Activated CD8-positive, alpha-beta memory T cell treated with anti-CD3 and anti-CD28 coated beads for 48 hours (primary cell): ENCODE measurements at places on chromosomes 16 and 17.

DNA sequence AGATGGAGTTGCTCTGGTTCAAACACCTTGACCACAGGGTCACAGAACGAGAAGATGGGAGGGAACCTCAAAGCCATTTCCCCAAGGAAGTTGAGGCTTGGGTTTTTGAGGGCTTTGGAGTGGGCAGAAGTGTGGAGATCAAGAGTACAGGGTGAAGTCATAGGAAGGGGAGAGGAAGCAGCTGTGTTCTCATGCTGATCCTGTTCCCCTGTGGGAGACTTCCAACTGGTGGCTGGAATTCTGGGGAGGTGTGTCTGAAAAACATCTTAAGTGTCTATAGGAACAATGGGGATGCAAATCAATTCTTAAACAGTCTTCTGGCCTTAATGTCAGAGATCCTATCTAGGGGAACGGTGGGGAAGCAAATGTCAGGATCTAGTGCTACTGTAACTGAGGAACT, 38.8 kb upstream of the HSBP1 start:
- DNase-seq: no peak

GRCh38 chr17:41717408-41718286, 5.5 kb downstream of the GAST start:
- no peak for DNase-seq

GRCh38 chr16:64679976-64680690, 441.7 kb downstream of the CDH11 start:
- DNase-seq: no peak

- no peak for DNase-seq
These were observed 47.4 kb upstream of the PLCG2 start for GRCh38 chr16:81731649-81732048.

- DNase-seq: no peak
These were observed 7.9 kb upstream of the BAIAP2 start for GRCh38 chr17:81027038-81027437.

GRCh38 chr17:944266-944826, 35.2 kb downstream of the NXN start:
- no peak for DNase-seq

- no peak for DNase-seq
These were observed 7.7 kb upstream of the KRT38 start for GRCh38 chr17:41448506-41448905.

- DNase-seq: no peak
These were observed 60.9 kb downstream of the XYLT1 start for GRCh38 chr16:17409894-17410293.

GRCh38 chr17:80968602-80969029, 23.0 kb upstream of the CHMP6 start:
- no peak for DNase-seq

DNA sequence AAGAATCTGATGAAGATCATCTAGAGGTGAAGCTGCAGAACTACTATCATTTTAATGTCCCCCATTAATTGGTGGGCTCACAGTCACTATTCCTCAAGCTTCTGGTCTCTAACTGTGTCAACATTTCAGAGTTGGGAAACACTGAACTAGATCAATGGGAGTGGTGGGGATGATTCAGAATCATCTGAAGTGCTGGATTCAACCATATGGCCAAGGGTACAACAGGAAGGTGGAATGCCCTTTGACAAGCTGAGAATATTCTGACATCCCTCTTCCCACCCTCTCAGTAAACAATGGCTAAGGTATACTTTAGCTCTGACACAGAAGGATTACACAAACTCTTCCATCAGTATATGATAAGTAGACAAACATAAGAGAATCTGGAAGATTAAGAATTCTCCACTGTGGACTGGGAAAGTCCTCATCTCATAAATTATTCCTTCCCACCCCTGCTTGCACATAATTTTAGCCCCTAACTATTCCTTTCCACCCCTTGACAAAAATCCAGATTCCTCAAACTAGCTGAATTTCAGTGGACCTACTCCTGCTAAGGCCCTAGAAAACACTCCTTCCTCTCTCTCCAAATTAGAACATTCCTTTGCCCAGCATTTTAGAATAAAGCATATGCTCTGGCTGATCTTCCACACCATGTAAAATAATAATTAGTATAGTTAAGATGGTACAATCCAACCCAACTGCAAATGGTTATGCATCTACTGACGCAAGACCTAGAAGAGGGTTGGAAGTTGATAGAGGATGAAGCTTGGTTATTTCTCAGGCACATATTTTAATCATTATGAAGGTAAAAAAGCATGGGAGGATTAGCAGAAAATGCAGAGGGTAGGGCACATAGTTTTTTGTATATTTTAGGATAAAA, 16.3 kb upstream of the RFFL start:
- DNase-seq: no peak

DNA sequence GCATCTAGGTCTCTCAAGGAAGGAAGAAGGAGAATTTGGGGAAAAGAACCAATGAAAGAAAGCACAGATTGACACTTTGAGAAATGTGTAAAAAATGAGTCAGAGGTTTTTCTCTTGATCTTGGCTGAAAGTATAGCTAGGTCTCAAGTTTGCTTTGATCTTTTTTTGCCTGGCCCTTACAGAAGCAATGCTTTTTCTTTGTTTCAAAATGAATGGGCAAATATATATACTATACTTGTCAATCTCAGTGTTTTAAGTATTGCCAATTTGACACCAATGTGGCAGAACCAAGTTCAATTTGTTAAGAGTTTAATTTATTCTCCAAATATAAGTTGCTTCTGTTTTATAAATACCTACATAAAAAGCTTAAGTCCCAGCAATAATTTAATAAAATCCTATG, 119.6 kb downstream of the PPM1E start:
- no peak for DNase-seq

GRCh38 chr17:38547444-38547843, 58.3 kb downstream of the SRCIN1 start:
- DNase-seq: no peak

GRCh38 chr16:20911361-20911760, 10.8 kb downstream of the LYRM1 start:
- no peak for DNase-seq

GRCh38 chr17:2549392-2550211, 37.9 kb upstream of the METTL16 start:
- DNase-seq: no peak

GRCh38 chr17:37848690-37849616, 75.3 kb upstream of the TBC1D3K start:
- DNase-seq: no peak

DNA sequence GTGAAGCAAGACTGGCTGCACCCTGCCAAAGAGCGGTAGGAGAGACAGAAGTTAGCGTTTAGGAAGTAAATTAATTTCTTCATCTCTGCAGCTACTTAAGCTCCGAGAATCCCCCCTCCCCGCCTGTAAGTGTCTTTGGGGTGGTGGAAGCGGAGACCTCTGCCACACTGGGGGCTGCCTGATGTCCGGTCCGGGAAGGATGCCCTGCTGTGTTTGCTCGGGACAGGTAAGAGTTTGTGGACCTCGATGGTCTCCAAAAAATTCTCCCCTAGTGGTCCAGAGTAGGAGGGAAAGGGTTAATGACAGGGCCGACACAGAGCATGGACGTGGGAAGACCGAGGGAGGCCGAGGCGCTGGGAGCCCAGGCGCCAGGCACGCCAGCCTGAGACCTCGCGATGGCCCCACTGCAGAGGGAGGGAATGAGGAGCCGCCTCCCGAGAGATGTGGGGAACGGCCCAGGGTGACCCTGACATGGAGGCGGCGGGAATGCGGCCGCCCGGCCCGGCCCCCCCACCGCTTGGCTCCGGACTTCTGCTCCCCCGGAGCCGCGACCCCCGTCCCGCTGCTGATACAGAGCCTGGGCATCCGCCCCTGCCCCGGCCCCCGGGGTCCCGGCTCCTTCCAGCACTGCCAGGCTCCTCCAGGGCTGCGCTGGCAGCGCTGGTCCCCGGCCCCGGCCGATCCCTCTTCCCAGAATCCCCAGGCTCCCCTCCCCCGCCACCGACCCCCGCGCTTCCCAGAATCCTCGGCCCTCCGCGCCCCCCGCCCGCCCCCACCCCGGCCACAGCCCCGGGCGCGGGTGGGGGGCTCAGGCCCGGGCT, 680 bp downstream of the ZNF629 start:
- DNase-seq: no peak

- DNase-seq: no peak
These were observed 271.8 kb downstream of the CPPED1 start for GRCh38 chr16:12531937-12532336.

DNA sequence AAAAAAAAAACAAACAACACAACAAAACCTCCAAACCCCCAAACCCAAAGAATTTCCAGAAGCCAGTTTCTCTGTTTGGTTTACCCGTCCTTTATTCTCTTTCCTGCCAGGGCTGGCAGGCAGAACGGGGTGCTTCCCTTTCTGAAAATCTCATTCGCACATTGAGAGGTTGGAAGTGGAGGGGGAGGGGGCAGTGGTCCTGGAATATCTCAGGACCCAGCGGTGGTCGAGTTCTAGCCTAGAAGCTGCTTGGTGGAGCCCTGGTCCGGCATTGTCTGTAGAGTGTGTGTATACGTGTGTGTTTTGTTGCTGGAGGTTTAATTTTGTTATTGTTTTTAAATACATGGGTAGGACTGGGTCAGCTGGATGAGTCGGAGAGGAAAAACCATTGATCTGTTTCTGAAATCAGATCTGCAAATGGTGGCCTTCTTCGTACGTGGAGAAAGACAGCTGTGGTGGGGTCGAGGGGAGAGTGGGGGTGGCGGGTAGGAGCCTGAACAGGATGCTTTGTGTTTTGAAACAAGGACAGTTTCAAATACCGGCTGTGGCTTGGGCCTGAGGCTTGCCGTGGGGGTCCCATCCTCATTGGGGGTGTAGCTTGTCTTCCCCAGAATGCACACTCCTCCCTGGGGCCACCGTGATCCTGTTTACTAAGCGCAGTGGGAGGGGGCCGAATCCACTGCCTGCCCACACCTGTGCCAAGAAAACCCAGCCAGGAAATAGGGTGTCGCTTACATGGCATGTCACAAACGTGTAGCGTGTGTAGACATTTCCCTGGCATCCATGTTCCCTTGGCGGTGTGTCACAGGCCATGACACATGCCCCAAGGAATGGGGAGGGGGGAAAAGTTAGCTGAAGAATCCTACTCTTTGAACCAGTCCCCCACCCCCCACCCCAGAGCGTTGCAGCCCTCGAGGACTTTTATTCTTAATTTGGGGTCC, 1.6 kb downstream of the CMIP start:
- DNase-seq: no peak

DNA sequence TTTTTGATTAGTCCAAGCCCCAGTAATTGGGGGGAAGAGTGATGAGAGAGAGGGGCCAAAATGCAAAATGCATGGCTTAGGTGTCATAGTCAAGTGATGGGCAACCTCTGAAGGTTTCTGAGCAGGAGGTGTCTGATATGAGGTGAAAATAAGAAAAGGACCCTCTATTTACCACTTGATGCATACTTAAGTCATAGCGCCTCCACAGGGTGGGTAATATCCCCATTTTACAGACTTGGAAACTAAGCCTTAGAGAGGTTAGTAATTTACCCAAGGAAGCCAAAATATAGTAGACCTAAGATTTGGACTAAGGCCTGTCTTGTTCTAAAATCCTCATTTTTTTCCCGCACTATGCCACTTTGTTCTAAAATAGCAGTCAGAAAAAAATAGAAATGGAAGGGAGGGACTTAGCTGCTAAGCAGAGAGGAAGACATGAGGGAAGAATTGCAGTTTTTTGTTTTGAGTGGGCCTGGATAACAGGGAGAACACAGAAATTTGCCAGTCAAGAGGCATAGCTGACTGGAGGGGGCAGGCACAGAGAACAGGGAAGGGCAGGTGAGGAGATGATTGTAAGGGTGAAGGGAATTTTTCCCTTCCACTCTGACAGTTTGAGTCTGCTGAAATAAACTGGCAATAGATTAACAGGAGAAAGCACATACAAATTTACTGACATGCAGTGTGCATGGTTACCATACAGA, 2.3 kb upstream of the GRB2 start:
- no peak for DNase-seq

- DNase-seq: no peak
These were observed at the start of gene BAIAP3 for GRCh38 chr16:1333149-1333812. Gene BAIAP3 (plus strand): TSS chr16:1333645. CDS start chr16:1338550, 4,905 bp downstream.

DNA sequence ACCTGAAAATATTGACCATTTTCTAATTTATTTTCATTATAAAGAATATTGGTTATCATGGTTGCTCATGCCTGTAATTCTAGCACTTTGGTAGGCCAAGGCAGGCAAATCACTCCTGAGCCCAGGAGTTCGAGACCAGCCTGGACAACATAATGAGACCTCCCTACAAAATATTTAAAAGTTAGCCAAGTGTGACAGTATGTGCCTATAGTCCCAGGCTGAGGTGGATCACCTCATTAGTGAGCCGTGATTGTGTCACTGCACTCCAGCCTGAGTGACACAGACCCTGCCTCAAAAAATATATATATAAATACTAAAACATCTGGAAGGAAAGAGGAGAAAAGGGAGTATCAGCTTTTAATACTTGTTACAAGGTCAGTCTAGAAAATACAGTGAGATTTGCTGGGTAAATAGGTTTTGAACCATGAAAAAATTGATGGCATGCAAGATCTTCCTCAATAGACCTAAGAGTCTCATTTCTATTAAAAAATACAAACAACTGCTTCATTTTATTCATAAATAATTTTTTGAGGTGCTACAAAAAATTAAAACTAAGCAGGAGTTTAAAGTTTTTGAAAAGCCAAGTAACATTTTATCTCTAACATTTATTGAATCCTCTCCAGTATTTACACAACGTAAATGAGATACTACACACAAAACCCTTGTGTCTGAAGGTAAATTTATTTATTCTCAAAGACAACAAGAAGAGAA, 47.7 kb downstream of the TUBD1 start:
- no peak for DNase-seq

GRCh38 chr16:55475919-55476318, 3.1 kb upstream of the MMP2 start:
- DNase-seq: no peak

GRCh38 chr16:50960517-50961202, 190.4 kb downstream of the SALL1 start:
- DNase-seq: no peak

- DNase-seq: no peak
These were observed 2.7 kb downstream of the SOCS3 start for GRCh38 chr17:78357177-78357586.
